Right forelimb (tissue), 1 donor: ENCODE measurements at places on chromosomes 5 and 9.

DNA sequence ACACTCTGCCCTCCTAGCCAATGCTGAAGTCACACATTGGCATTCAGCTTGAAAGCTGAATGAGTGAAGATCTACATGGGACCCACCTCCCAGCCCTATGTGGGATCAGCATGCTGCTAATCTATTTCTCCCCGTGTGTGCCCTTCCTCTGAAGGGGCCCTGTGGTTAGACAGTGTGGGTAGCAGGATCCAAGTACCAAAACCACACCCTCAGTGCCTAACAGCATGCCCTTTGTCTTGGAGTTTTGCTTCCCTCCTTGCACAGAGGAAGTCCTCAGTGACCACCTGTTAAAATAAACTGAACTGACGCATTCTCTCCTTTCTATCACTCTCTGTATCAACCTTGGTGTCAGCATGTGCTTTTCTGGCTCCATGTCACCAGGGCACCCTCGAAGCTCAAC, 25.0 kb downstream of the SH3TC2 start:
- DNase-seq = no peak

- DNase-seq = peak; percentile 84
Observed at GRCh38 chr5:160165137-160166068, 46.2 kb upstream of the PWWP2A start.

- DNase-seq = no peak
Observed at GRCh38 chr5:31404325-31404724, 127.6 kb downstream of the DROSHA start.

GRCh38 chr9:14021871-14022525, 291.9 kb downstream of the NFIB start:
- DNase-seq = no peak

- no peak for DNase-seq
Observed at GRCh38 chr9:106019702-106020101, 325.4 kb downstream of the TMEM38B start.

GRCh38 chr5:129905473-129906176, 1.4 kb downstream of the CHSY3 start:
- DNase-seq = peak; percentile 54

DNA sequence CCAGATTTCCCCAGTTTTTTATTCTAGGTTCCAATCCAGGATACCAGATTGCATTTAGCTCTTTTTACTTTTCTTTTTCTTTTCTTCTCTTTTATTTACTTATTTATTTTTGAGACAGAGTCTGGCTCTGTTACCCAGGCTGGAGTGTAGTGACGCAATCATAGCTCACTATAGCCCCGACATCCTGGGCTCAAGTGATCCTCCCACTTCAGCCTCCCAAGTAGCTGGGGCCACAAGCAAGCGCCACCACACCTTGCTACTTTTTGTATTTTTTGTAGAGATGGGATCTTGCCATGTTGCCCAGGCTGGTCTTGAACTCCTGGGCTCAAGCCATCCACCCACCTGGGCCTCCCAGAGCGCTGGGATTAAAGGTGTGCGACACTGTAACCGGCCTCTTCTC, 48.4 kb downstream of the GSN start:
- DNase-seq = no peak

DNA sequence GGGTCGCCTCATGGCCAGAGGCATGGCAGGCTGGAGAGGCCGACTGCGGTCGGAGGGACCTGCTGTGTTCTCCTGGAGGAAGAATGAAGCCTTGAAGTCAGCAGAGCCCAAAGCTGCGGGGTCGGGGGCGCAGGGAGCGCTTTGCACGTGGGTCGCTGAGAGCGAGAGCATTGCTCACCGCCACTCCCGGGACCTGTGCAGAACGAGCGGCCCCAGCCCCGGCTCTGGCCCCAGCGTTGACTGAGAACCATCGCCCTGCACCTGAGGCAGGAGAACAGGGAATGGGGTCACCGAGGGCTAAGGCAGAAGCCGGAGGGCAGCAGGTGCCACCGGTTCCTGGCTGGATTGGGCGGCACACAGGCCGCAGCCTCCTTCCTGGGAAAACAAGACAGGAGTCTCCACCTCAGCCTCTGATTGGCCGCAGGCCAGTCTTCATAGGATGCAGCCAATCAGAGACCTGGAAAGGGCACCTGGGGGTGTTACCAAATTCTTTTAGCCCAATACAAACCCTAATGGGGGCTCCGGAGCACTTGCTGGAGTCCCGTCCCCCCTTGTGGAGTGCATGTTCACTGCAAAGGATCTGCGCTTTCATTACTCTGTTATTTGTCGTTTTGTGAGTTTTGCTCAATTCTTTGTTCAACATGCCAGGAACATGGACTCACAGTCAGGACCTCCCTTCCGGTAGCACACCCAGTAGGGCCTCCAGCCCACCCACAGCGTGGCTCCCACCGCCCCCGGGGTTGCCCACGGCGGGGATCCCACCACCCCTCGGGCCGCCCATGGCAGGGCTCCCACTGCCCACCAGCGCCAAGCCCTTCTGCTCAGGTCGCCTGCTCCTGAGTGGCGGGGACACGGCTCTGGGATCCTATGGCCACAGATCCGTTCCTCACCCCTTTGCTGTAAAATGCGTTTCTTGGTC, 24.7 kb upstream of the SLC6A19 start:
- no peak for DNase-seq

- no peak for DNase-seq
Observed at GRCh38 chr9:136519263-136520052, 26.4 kb downstream of the NOTCH1 start.

DNA sequence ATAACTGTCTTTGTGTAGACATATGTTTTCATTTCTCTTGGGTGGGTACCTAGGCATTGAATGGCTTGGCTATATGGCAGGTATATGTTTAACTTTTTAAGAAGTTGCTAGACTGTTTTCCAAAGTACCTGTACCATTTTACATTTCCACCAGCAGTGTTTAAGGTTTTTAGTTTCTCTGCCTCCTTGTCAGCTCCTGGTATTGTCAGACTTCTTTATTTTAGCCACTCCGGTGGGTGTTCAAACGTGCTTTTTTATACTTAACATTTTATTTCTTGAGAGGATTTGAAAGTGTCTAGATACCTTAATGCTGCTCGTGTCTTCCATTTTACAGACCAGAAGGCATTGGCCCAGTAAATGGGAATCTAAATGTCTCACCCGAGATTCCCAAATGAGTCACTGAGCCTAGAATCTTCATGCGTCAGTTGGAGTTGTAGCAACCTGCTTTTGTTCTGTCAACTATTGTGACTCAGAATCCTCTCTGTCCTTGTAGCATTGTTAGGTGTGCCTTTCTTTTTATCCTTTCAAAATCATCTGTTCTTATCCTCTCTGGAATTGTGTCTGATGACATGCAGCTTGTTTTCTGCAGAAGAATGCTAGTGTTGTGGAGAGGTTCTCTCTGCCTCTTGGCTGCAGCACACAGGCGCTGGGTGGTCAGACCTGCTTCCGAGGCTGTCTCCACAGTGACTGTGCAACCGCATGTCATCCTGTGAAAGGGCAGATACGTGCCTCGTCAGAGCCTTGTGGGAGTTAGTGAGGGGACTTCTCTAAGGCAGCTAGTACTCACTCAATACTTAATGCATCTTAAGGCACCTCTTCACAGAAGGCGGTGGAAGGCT, 291.8 kb downstream of the AOPEP start:
- no peak for DNase-seq

DNA sequence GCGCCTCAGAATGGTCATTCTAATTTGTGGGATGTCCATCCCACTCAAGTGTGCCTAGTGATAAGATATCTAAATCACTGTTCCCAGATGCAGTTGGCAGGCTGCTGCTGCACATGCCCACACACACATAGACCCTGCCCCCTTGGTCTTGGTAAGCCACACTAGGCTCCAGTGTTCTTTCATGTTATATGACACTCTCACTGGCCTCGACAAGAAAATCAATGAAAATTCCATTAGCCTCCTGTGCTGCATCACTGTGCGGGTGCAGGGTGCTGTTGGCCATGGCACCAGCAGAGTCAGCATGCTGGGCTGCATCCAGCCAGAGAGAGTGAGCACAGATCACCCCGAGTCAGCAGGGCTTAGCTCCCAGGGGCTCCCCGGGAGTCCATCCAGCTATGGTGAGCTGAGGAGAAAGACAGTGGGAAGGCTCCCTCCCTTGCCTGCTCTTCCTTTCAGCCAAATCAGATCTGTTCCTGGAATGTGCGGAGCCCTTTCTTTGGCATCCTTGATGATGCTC, 59.9 kb downstream of the ABLIM3 start:
- DNase-seq = no peak
